ENCODE measurements at places on chromosomes 7 and 10. TPM values are rescaled to one million over a fixed set of nuclear protein-coding genes. Genes with fewer than 3 reads are reported as not detected.

- no peak for DNase-seq
These were observed 968 bp downstream of the NOLC1 start for GRCh38 chr10:102153093-102153620.

DNA sequence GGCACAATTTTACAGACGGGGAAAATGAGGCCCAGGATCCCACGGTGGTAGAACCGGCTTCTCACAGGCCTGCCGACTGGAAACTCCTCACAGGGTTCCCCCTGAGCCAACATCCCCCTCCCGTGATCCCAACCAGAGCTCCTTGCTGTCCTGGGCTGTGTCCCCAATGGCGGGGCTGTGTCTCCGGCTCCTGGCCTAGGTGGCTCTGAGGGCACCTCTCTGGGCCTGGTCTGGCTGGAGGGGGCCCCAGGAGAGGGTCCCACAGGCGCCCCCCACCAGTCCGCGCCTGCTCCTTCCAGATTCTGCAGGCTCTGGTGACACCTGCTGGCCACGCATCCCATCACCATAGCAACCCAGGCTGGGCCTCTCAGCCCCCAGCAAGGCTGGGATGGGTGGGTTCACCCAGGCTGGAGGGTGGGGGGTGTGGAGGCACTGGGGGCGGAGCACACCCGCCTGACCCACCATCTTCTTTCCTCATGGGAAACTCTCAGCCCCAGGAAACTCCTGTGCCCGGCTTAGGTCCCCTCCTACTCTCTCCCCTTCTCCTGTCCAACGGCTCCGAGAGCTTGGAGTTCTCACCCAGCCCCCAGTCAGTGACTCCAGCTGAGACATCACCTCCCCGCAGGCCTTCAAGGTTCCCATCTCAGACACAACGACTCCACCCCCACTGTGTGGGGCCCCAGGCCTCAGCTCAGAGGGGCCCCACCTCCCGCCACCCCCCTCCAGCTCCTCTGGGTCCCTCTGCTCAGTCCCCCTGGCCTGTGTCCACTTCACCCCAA, 27.1 kb upstream of the TNRC18 start:
- DNase-seq, result peak; percentile 61

GRCh38 chr7:91228327-91228726, 35.9 kb upstream of the FZD1 start:
- no peak for DNase-seq

DNA sequence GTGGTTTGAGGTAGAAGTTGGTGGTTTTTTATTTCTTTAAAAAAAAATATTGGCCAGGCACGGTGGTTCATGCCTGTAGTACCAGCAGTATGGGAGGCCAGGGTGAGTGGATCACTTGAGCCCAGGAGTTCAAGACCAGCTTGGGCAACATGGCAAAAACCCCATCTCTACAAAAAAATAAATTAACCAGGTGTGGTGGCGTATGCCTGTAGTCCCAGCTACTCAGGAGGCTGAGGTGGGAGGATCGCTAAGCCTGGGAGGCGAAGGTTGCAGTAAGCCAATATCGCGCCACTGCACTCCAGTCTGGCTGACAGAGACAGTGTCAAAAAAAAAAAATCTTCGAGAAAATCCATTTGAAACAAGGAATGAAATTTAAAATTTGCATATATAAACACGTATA, 1.1 kb downstream of the IL2RA start:
- no peak for DNase-seq

DNA sequence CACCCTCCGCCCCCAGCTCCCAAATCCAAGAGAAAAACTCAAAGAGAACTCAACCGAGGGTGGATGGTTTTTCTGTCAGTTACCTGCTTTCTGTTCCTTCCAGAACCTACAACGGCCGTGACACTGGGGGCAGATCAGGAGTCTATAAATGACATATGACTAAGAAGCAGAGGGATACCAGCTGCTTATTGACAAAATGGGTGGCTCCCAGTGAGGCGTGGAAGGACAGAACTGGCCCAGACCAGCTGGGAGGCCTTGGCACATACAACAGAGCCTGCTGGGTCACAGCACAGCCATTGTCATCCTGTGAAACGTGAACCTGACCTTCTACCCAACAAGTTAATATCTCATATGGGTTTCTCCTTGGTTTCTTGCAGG, 84.3 kb upstream of the ADRB1 start:
- DNase-seq, result no peak

GRCh38 chr10:12389154-12389734, 39.9 kb downstream of the CAMK1D start:
- DNase-seq, result peak; percentile 53

NEUROG3 gene
- not detected for total RNA-seq

ELOVL3 gene
- not detected for total RNA-seq

CD36 gene
- 16.3 TPM for total RNA-seq

IKZF1 gene
- 2.8 TPM for total RNA-seq
